Fibroblast of skin of abdomen (primary cell): ENCODE measurements at places on chromosomes 5 and 9.

DNA sequence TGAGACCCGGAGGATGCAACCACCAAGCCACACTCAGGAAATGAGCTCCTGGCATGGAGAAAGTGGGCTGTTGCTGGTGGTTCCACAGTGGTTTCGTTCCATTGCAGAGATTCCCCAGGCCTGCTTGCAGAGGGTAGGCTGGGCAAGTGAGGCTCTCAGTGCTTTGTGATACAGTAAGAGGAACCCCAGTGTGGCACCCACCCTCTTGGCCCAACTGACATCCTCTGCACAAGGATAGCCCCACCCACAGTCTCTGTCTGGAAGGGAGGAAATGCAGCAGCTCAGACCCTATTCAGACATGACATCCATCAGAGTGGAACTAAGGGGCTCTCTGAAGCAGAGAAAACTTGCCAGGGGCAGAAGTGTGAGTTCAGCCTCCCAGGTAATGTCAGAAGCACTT is 69.6 kb upstream of the FSTL4 start:
- DNase-seq, result no peak

GRCh38 chr5:96569770-96570169 is 92.4 kb upstream of the CAST start:
- DNase-seq, result no peak

- DNase-seq, result peak; percentile 31
These were observed 530 bp downstream of the RAPGEF1 start for GRCh38 chr9:131739133-131739958.

DNA sequence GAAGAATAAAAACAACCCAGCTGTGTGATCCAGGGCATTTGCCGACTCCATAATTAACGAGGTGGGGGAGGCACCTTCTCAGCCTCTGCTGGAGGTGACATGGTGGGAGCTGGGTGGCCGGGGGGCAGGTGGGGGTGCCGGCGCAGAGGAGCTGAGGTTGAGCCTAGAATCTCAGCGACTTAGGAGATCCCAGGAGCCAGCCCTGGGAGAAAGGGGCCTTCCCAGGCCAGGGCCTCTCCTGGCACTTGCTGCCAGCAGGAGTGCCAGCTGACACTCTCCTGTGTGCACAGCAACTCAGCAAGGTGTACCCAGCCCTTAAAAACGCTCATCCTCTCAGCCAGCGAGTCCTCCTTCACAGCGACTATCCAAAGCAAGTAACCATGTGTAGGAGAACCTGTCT is 62.8 kb upstream of the FCN1 start:
- DNase-seq, result no peak

DNA sequence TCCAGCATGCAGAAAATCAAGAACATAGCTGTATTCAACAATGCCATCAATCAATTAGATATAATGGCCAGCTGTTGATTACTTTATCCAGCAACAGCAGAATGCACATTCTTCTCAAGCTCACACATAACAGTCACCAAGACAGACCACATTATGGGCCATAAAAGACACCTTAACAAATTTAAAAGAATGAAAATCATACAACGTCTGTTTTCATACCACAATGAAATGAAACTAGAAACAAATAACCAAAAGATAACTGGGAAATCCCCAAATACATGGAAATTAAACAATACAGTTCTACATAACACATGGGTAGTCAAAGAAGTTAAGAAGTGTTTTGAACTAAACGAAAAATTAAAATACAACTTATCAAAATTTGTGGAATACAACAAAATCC is 130.9 kb upstream of the GNA14 start:
- no peak for DNase-seq

GRCh38 chr5:73692166-73692640 is 66.2 kb downstream of the ARHGEF28 start:
- DNase-seq, result peak; percentile 89

DNA sequence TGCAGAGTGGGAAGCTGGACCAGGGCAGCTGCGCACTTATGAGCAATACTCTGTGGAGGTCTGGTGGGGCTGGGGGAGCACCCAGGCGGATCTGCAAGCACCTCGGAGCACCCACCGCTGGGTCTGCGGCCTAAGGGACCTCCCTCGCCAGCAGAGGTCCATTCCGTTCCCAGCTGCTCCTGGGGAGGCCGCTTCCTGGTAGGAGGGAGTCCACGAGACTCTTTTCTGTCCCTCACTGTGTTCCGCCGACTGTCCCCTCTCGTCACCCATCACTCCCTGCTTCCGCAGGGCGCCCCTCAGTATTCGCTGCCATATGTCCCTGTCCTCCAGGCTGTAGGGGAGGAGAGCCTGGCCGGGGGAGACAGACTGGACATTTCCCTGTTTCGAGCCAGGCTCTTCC is 45.5 kb downstream of the NDST1 start:
- no peak for DNase-seq

GRCh38 chr5:76927961-76928360 is 24.9 kb upstream of the CRHBP start:
- DNase-seq, result no peak

- DNase-seq, result no peak
These were observed 15.8 kb upstream of the CACFD1 start for GRCh38 chr9:133443982-133444381.

DNA sequence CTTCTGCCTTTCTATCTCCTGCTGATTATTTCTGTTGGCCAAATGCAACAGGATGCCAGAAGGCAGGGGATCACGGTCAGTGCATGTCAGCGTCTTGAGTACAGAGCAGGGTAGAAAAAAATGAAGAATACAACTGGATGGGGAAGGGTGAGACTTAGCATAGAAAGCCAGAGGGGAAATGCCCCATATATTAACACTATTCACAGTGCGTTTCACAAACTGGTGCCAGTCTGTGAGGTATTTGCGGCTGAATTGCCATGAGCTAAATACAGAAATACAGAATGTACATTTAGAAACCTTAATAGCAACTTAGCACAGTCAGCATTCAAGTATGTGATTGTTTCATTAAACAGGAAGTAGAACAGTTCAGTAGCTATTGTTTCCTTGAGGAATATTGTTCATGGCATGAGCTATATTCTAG is 31.0 kb upstream of the SLC1A3 start:
- peak; percentile 63 for DNase-seq

DNA sequence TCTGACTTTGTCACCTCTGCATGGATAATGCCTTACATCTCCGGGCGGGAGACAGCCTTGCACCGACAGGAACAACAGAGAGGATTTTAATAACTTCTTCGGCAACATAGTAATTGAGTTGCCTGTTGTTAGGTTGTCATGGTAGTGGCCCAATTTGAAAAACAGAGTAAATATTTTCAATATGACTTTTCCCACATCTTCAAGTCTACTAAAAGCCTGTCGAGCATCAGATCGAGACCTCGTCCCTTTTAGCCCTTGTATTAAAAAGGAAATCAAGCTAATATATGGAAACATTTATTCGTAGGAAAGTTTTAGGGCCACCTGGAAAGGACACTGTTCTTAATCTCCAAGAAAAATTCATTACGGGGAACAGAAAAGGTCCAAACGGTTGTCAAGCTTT is 70.8 kb upstream of the FCN2 start:
- DNase-seq, result peak; percentile 22

DNA sequence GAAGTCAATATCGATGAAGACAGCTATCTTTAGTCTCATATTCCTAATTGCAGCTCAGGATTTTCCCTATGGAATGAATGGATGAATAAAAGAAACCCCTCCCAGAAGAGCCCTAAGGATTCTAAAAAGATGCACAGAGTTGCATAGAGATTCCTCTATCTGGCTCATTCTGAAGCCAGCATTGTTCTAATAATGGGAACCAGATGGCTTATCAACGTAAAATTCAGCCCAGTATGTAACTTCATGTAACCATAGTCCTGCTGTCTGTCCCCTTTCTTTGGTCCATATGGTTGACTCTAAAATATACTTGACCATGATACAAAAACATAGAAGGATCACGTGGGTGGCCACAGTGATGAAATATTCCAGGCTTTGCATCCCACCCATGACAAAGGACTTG is 508.6 kb downstream of the RASEF start:
- peak; percentile 2 for DNase-seq

DNA sequence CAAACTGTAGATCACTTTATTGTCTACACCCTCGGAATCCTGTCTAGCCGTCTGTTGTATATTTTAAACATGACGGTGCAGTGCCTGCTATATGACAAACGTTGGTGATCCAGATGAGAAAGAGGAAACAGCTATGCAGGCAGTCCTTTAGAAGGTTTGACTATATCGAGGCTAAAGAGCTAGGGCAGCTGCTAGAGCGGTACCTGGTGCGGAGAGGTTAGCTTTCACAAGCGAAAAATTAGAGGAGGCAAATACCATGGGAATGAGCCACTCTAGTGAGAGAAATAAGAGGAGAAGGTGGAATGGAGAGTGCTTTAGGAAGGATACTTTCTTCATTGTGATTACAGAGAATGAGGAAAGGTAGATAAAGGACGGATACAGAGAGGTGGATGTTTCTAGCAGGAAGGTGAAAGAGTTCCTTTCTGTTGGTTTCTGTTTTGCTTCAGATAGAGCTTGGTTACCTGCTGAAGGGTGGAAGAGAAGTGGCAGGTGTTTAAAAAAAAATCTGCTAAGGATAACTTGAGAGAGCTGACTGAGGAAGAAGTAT is 959 bp upstream of the FBXL17 start:
- peak; percentile 28 for DNase-seq

DNA sequence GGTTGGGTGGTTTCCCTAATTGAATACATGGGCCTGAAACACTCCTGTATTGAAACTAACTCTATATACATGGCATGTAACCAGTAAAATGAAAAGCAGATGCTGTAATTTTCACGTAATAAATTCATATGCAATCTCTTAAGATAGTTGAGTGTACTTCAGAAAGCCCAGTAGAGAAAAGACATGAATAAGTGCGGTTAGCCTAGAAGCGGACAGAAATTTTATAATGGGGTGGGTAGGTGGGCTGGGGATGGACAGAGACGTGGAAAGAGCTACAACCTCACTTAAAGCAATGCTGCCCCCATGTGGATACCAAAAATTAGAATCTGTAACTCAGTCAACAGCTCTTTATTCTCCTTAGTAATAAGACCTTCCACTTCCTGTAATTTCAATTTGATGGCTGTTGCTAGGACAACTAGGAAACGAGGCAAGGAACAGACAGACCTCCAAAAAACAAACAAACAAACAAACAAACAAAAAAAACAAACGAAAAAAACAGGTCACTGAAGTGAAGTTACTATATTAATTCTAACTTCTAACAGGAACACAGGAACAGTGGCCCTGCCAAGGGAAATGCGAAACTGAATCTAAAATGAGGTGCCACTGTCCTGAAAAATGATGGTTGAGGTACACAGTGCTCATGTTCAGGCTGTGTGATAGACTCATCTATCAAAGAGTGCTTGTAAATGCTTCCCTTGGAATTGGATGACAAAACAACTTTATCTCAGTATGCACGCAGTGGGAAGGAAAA is 103.4 kb upstream of the GNA14 start:
- peak; percentile 95 for DNase-seq

DNA sequence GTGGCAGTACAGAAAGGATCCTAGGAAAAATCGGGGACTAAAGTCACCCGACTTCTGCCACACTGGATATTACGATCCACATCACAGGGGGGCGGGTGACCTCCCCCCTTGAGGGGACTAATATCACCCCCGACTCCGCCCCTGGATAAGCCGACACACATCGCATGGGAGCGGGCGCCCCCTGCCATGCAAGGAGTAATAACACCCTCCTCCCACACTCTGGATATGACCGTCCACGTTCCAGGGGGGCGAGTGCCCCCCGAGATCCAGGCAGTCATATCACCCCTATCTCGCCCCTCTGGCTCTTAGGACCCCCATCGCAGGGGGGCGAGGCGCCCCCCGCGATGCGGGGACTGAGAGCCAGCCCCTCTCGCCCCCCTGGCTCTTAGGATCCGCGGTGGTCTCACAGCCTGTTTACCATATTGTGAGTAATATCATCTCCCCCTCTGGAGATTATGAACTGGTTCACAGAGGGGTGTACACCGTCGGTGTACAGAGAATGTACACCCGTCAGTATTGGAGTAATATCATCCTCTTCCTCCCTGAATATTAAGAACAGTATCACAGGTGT is 423.0 kb downstream of the DIRAS2 start:
- DNase-seq, result peak; percentile 1

DNA sequence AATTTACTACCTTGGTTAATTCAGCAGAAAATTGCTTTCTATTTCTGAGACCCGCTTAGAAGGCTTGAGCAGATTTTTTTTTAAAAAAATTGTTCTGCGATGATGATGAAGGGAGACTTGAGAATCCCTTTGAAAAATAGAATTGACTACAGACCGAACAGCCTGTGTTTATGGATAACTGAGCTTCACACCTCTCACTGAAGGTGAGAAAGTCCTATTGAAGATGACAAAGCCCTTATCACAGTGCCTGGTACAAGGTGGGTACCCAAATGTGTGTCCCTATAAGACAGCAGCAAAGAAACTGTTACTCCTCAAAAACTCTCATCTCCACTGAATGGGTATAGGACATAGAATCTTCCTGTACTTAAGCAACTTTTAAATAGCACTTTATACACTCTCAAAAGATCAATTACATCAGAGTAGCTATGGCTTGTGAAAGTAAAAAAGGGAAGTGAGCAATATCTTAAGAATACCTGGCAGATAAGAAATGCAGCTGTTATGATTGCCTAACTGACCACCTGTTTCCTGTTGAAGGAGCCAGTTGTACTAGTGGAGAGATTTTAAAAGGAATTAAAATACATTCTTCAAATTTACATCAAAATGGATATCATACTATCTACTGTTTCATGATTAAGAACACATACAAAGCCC is 419.7 kb downstream of the CHSY3 start:
- peak; percentile 30 for DNase-seq

- DNase-seq, result no peak
These were observed 20.4 kb upstream of the TRIM52 start for GRCh38 chr5:181281077-181281983.

DNA sequence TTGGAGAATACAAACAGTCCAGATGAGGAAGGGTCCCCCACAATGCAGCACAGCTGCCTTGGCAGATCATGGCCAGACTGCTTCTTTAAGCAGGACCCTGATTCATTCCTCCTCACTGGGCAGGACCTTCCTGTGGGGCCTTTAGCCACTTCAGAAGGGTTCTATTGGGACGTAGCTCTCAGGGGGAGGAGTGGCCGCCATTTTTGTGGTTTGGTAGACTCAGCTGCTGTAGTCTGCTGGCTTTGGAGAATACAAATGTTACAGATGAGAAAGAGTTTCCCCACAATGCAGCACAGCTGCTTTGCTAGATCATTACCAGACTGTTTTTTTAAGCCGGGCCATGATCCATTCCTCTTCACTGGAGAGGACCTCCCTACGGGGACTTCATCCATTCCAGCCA is 57.4 kb downstream of the TMEM38B start:
- no peak for DNase-seq
